ENCODE measurements at places on chromosomes 12 and 14. TPM values are rescaled to one million over a fixed set of nuclear protein-coding genes. Genes with fewer than 3 reads are reported as not detected.

The CDCA4 gene
- total RNA-seq = 7.9 TPM

The NPFF gene
- total RNA-seq = not detected

The CTSG gene
- total RNA-seq = not detected

The B3GNT4 gene
- 0.33 TPM for total RNA-seq

The PIWIL1 gene
- total RNA-seq = not detected

The VRTN gene
- total RNA-seq = not detected

The DLGAP5 gene
- total RNA-seq = 8.1 TPM

The TMCC3 gene
- 0.33 TPM for total RNA-seq

The ADCY4 gene
- total RNA-seq = 1.3 TPM

The KLHL33 gene
- total RNA-seq = 1.5 TPM

The TEAD4 gene
- 7.4 TPM for total RNA-seq

The SMCO3 gene
- 0.17 TPM for total RNA-seq

The ARHGEF40 gene
- total RNA-seq = 24.7 TPM

The KRT74 gene
- total RNA-seq = not detected

The RPGRIP1 gene
- total RNA-seq = under 0.01 TPM

The NUAK1 gene
- 4.6 TPM for total RNA-seq

The KRT75 gene
- not detected for total RNA-seq

The IFNG-AS1 gene
- not detected for total RNA-seq

The CMA1 gene
- not detected for total RNA-seq
